ENCODE measurements at places on chromosomes 4 and X. TPM values are rescaled to one million over a fixed set of nuclear protein-coding genes. Genes with fewer than 3 reads are reported as not detected.

- H3K27me3 ChIP-seq: no peaks in the 10 kb centered on the region
- H3K36me3 ChIP-seq: no peaks in the 10 kb centered on the region
- DNase-seq: no peak
Measured at GRCh38 chr4:22595684-22596083, 79.8 kb upstream of the ADGRA3 start.

DNA sequence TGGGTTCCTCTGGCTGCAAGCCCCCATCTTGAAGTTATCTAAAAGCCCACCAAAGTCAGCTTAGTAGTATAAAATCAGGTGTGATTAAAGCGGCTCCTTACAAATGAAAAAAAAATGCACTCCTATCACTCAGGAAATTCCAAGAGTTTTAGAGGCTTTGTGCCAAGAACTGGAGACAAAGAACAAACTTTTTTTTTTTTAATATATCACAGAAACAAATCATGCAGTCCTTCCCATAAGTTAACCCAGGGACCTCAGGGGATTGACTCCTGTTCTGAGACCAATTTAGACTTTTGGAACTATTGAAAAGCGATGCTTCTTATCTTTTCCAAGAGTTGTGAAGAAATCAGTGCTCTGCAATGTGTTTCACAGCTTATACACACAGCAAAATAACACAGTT lies 53.6 kb downstream of the HHIP start:
- no peak overlapping the region for H3K27ac ChIP-seq
- no peak overlapping the region for H3K4me3 ChIP-seq
- H3K27me3 ChIP-seq: no peaks in the 10 kb centered on the region

DNA sequence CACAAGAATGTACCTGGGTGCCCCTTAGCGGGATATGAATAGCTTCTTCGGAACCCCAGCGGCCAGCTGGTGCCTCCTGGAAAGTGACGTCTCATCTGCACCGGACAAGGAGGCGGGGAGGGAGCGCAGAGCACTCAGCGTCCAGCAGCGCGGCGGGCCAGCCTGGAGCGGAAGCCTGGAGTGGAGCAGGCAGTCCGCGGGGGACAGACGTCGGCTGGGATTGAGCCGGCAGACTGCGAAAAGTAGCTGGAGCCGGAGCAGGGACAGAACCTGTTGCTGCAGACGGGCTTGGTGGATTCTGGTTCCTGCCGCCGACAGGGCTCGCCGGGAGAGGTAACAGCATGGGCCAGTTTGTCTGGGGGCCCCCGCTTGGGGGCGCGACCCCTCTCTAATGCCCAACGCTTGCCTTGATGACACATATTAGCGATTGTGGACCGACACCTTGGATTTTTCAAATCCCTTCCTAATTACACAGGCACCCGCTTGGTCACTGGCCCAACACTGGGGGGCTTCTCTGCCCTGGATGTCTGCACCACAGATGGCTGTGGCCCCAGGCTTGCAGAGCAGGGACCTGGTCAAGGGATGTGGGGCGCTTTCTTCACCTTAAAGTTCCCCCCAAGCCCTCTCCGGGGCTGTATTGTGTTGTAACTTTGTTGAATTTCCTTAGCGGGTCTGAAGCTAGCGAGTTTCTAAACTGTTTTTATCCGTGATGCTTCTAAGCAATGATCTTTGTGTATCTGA lies at the start of gene NPFFR2:
Gene NPFFR2 (plus strand): TSS at position 133 of the 741 bp plus-strand sequence. CDS start 96,592 bp downstream, outside the sequence.
- DNase-seq: no peak
- no peak within 1 kb of the TSS for H3K4me3 ChIP-seq
- no peak within 1 kb of the TSS for H3K27ac ChIP-seq
- H3K4me1 ChIP-seq: no peaks in the 10 kb centered on the region
- no peaks in the 10 kb centered on the region for H3K27me3 ChIP-seq

DNA sequence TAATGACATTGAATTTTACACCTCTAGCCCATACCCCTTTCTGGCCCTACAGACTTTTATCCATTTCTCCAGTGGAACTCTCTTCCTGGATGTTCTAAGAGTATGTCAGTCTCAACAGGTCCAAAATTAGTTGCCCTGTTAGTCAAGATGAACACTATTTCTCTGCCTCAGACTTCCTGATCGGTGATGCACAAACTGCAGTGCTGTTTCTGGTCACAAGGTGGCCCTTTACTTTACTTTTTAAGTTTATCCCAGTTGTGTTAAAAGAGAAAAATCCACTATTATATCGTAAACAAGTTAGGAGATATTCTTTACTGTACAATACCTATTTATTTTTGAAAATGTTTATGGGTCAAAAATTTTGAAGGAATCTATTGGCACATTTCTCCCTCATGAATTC lies 13.1 kb downstream of the TCEAL7 start:
- no peak overlapping the region for H3K27ac ChIP-seq
- H3K36me3 ChIP-seq: no peaks in the 10 kb centered on the region
- peak; percentile 77 for DNase-seq
- H3K4me3 ChIP-seq: no peak overlapping the region
- no peaks in the 10 kb centered on the region for H3K4me1 ChIP-seq

The NUDT10 gene
- 20.2 TPM for total RNA-seq

Data from ovary (tissue), 10 donors.